Stimulated activated CD4-positive, alpha-beta T cell treated with anti-CD3 and anti-CD28 coated beads, Interleukin-1b, Interleukin-23, amount 100 ng/mL, for 48 hours (primary cell): ENCODE measurements at places on chromosomes 6 and 20.

DNA sequence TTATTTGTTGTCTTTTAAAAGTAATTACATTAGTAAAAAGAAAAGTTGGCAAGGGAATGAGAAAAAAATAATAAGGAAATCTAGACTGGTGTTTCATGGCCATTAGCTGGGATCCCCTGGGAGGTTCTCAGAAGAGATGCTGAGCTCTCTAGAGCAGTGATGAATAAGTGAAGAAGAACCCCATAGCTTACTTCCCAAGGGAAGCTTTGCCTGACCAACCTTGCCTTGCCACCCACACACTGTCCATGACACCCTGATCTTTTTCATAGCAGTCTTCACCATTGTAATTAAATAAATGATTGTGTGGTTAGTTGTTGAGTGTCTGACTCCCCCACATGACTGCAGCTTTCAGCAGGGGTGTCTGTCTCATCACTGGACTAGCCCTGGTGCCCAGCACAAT is 5.9 kb downstream of the C6orf163 start:
- no peak for DNase-seq

DNA sequence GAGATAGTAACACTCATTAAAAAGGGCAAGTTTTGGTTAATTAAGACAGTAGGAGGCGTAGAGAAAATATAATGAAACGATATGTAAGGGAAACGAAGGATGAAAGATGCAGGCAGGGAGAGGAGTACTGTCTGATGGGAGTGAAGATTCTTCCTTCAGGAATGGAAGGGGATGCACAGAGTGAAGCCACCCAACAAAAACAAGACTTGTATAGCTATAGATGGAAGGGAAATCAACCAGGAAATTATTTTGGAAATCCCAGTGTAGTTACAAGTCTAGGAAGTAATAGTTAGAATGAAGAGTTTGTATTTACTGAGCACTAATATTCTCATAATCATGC is 19.7 kb upstream of the HLA-DRB1 start:
- DNase-seq, result no peak

DNA sequence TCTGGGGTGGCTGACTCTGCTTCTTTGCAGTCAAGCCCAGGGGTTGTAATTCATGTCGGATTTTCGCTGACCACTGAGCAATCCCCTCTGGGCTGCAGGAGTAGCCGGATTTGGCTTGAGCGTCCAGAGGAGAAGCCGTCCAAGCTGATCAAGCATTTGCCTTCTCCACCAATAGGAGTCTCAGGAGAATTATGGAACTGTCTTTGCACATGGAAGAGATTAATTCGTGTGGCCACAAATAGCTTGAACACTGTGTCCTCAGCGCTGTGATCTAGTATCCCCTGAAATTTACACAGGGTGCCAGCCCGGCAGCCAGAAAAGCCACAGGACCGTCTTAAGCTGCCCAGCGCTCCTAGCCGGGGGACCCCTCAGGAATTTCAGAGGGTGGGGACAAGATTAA is 37.1 kb downstream of the EYA2 start:
- DNase-seq, result no peak

- DNase-seq, result no peak
Observed at GRCh38 chr20:3890999-3891929, 2.1 kb downstream of the PANK2 start.

- no peak for DNase-seq
Observed at GRCh38 chr20:44700306-44700705, 14.9 kb upstream of the CCN5 start.

DNA sequence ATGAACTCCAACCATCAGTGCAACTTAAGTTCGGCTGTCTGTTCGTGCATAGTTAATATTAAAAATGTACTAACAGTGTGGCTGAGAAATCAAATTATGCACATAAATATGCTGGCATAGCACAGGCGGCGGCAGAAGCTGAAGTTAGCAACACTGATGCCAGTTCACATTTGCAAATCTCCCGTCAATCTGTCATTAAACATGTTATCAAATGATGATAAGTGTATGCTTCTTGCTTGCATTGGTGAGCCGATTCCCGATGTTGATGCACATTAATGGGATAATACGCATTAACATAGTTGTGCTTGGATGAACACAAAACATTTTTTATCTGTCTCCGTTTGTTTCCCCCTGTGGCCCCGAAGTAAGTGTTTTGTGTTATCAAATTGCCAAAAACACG is 309.4 kb downstream of the ZNF217 start:
- no peak for DNase-seq

DNA sequence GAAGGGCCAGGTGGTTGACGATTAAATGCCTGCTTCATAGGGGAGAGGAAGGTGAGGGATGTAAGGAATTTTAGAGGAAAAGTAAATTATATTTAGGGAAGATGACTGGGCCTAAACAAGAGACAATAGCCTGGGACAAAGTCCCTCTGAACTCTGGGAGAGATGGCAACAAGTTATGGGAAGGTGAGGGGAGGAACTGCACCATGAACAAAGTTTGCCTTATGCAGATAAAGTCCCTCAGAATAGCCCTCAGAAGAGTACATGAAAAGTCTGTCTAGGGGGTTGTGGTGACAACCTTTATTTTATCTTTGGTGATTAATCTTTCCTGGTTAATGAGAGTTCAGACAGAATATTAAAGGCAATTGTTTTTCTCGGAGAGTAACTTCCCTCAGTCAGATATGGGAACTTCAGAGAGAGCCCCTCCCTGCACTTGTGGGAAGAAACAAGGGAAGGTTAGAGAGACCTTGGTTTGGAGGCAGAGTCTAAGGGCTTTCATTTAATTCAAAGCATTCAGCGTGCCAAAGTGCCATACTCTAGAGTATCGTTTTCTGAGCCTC is 27.1 kb upstream of the FAM217A start:
- no peak for DNase-seq

- DNase-seq, result no peak
Observed at GRCh38 chr6:169915769-169916550, 164.5 kb downstream of the ERMARD start.

DNA sequence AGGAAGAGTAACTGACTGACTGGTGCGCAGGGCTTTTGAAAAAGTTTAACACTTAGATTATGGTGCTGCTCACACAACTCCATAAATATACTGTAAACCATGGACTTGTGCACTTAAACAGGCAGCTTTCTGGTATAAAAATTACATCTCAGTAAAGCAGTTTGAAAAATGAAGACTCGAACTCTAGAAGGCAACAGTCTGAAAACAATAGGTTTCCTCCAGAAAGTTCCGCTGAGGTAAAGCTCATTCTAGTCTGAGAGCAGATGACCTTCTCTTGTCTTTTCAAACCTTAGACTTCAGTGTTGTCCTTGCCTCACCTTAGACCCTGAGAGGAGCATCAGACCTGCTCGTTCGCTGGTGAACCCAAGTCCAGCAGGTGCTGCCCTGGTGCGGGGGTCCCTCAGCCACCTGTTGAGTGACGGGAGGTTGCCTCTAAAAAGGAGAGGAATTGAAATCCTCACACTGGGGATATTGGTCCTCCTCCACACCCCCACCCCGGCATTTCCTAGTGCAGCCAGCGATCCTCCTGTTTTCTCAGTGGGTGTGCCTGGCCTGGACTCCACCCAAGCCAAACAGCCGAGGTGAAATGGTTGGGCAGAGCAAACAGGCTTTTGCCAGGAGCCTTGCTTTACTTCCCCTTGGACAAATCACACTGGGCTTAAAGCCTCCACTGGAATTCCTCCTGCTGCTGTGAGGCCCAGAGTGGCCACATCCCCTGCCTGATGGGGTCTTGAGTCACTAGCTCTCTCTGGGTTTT is 14.7 kb upstream of the PYGB start:
- DNase-seq, result no peak

DNA sequence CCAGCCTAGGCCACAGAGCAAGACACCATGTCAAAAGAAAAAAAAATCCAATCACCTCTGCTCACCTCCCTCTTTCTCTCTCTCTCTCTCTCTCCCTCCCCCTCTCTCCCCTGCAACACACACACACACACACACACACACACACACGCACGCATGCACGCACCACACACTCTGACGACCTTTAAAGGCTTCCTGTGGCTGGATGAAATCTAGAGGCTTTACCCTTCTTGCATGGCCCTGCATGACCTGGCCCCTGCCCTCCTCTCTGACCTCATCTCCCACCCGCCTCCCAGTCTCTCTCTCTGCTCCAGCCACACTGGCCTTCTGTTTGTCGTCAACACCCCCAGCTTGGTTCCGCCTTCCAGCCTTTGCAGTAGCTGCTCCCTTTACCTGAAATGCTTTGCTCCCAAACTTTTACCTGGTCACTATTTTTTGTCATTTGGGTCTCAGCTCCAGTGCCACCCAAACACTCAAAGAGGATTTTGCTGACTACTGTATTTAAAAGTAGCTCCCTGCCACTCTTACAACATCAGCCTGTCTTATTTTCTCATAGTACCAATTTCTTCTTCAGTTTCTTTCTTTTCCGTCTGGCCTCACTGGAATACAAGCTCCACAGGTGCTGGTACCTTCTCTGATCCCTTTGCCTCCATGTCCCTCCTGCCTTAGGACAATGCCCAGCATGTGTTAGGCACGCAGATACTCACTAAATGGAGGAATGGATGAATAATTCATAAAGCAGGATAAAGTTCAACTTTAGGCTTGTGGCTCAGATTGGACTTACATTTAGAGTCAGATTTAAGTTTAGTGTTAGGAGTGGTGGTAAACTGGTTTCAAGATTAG is 4.3 kb upstream of the LTA start:
- peak; percentile 56 for DNase-seq

GRCh38 chr6:151004383-151005024 is 139.0 kb downstream of the MTHFD1L start:
- DNase-seq, result no peak

GRCh38 chr6:132675002-132675401 is 16.0 kb upstream of the TAAR1 start:
- no peak for DNase-seq

DNA sequence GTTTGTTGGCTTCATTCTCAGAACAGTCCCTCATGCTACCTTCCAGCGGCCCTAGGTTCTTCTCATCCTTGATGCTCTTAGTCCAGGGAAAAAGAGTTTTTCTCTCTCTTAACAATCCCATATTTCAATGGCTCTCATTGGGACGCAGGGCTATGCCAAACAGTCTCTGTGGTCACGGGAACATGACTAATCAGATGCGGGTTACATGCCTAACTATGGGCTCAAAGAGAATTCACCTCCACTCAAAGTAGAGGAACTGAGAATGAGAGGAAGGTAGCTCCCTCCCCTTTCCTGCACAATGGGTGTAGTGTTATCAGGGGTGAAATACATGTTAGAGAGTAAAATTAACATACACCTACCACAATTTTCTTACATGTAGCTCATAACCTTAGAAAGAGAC is 18.1 kb upstream of the ATRN start:
- DNase-seq, result no peak

- DNase-seq, result no peak
Observed at GRCh38 chr6:134482593-134483270, 164.8 kb upstream of the SGK1 start.

- no peak for DNase-seq
Observed at GRCh38 chr20:57514273-57514751, 10.6 kb downstream of the CTCFL start.

DNA sequence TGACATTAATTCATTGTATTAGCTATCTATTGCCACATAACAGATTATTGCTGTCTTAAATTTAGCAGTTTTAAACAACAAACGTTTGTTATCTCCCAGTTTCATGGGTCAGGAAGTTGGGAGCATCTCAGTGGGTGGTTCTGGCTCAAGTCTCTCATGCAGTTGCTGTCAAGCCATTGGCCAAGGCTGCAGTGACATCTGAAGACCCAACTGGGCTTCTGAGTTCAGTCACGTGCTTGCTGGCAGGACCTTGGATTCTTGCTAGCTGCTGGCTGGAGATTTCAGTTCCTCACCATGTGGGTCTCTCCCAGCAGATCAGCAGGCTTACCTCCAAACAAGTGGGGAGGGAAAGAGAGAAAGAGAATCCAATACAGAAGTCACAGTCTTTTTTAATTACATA is 152.6 kb upstream of the EXOC2 start:
- no peak for DNase-seq

DNA sequence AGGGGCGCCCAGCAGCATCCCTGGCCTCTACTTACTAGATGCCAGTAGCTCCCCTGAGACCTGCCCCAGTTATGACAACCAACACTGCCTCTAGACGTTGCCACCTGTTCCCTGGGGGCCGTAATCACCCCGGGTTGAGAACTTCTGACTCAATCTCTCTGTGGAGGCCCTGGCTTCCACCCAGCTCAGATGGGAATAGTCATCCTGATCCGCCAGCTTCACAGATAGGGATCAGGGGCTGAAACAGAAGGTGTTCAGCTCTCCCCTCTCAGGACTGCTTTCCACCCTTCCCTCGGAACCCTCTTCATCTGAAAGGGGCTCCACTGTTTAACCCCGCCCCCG is 3.3 kb downstream of the CAPN11 start:
- DNase-seq, result peak; percentile 28
